Mesothelial cell of epicardium (in vitro differentiated cells): ENCODE measurements at places on chromosomes 1 and 21. TPM values are rescaled to one million over a fixed set of nuclear protein-coding genes. Genes with fewer than 3 reads are reported as not detected.
A peak's percentile ranks its signal among the peaks of the same experiment; 100 is the strongest.

DNA sequence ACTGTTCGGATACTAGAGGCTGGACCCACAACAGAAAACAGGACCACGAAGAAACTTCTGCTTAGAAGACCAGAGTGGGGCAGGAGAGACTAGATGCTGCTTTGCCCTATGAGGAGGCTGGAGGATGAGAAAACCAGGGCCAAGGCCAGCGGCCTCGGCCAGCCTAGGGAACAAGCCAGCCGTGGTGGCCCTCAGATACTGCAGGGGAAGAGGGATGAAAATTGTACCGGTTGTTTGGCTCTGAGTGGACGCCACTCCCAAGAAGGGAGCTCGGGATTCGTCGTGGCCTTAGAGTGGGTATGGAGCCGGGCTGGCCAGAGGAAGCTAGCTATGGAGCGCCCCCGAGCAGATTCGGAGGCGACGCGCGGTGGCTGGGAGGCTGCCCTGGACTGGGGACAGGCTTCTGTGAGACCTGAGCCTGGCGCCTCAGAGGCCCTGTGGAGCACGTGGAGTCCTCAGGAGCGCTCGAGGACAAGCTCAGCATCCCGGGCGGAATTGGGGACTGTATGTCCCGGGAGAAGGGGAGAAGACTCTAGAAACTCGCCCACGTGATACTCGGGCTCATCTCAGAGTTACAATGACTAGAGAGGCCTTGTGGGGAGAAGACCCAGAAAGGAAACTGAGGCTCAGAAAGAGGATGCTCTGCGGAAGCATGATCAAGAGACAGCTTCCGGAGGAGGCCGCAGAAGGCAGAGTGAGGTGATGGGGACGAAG, 2.8 kb downstream of the PRRX1 start:
- H3K4me1 ChIP-seq: peaks cover 44% of the 10 kb centered on the region
- H3K4me3 ChIP-seq: no peak overlapping the region
- H3K27ac ChIP-seq: no peak overlapping the region
- H3K27me3 ChIP-seq: peaks cover 100% of the 10 kb centered on the region
- H3K36me3 ChIP-seq: peaks cover 4% of the 10 kb centered on the region

DNA sequence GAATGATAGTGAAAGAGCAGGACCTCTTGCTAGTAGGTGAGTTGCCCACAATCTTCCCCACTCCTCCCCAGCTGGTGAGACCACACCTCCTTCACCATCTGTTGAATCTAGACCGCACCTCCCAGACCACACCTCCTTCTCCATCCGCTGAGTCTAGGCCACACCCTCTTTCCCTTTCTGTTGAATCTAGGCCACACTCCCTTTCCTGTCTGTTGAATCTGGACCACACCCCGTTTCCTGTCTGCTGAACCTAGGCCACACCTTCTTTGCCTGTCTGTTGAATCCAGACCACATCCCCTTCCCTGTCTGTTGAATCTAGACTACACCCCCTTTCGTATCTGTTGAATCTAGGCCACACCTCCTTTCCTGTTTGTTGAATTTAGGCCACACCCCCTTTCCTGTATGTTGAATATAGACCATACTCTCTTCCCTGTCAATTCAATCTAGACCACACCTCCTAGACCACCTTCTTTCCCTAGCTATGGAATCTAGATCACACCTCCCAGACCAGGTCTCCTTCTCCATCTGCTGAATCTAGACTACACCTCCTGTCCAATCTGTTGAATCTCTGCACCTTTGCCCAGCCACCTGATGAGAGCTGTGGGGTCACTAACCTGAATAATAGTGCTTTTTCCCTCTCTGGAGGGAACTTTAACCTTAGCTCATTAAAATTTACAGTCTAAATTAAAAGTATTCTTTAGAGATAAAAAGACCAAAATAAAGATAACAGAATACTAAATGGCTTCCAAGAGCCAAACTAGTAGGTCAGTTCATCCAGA, 116.3 kb downstream of the DAB1 start:
- H3K4me3 ChIP-seq: no peak overlapping the region
- H3K4me1 ChIP-seq: peaks cover 5% of the 10 kb centered on the region
- H3K27ac ChIP-seq: no peak overlapping the region
- peaks cover 2% of the 10 kb centered on the region for H3K27me3 ChIP-seq

GRCh38 chr1:10639775-10640578, 156.5 kb downstream of the CASZ1 start:
- peaks cover 27% of the 10 kb centered on the region for H3K27me3 ChIP-seq
- H3K27ac ChIP-seq: no peak overlapping the region
- peaks cover 14% of the 10 kb centered on the region for H3K4me1 ChIP-seq
- DNase-seq: no peak
- H3K4me3 ChIP-seq: peak overlapping the region; percentile 30

GRCh38 chr1:224435999-224436398, 1.4 kb upstream of the WDR26 start:
- H3K4me1 ChIP-seq: peaks cover 47% of the 10 kb centered on the region
- H3K27me3 ChIP-seq: no peaks in the 10 kb centered on the region
- H3K36me3 ChIP-seq: peaks cover 3% of the 10 kb centered on the region
- DNase-seq: no peak
- peak overlapping the region; percentile 98 for H3K27ac ChIP-seq
- peak overlapping the region; percentile 91 for H3K4me3 ChIP-seq

Gene PTPRU
- 143 to 151 TPM (median 145 TPM) in 3 replicates for total RNA-seq

GRCh38 chr1:33634806-33635205, 162.4 kb downstream of the ZSCAN20 start:
- DNase-seq: no peak
- H3K4me1 ChIP-seq: no peaks in the 10 kb centered on the region
- H3K4me3 ChIP-seq: no peak overlapping the region
- H3K27ac ChIP-seq: no peak overlapping the region
- no peaks in the 10 kb centered on the region for H3K36me3 ChIP-seq

- H3K27ac ChIP-seq: peak overlapping the region; percentile 83
- no peaks in the 10 kb centered on the region for H3K27me3 ChIP-seq
- no peak overlapping the region for H3K4me3 ChIP-seq
- H3K36me3 ChIP-seq: no peaks in the 10 kb centered on the region
- peaks cover 72% of the 10 kb centered on the region for H3K4me1 ChIP-seq
Observed at GRCh38 chr1:94110946-94111740, 9.8 kb downstream of the ABCA4 start.

GRCh38 chr1:223752721-223753515, 40.6 kb downstream of the CAPN2 start:
- no peaks in the 10 kb centered on the region for H3K27me3 ChIP-seq
- DNase-seq: no peak
- H3K4me1 ChIP-seq: peaks cover 8% of the 10 kb centered on the region
- H3K36me3 ChIP-seq: peaks cover 27% of the 10 kb centered on the region

- H3K27me3 ChIP-seq: peaks cover 10% of the 10 kb centered on the region
- H3K27ac ChIP-seq: no peak overlapping the region
- no peaks in the 10 kb centered on the region for H3K36me3 ChIP-seq
- peaks cover 6% of the 10 kb centered on the region for H3K4me1 ChIP-seq
- H3K4me3 ChIP-seq: no peak overlapping the region
- no peak for DNase-seq
Observed at GRCh38 chr1:160520999-160521398, 2.1 kb downstream of the SLAMF6 start.

- no peak overlapping the region for H3K4me3 ChIP-seq
- no peak for DNase-seq
- H3K4me1 ChIP-seq: peaks cover 10% of the 10 kb centered on the region
- H3K27me3 ChIP-seq: no peaks in the 10 kb centered on the region
Observed at GRCh38 chr1:84121360-84121759, 22.7 kb upstream of the PRKACB start.

GRCh38 chr1:16621300-16621658, 7.9 kb upstream of the NBPF1 start:
- no peak overlapping the region for H3K27ac ChIP-seq
- H3K36me3 ChIP-seq: peaks cover 12% of the 10 kb centered on the region
- DNase-seq: no peak
- H3K4me3 ChIP-seq: no peak overlapping the region
- no peaks in the 10 kb centered on the region for H3K27me3 ChIP-seq

DNA sequence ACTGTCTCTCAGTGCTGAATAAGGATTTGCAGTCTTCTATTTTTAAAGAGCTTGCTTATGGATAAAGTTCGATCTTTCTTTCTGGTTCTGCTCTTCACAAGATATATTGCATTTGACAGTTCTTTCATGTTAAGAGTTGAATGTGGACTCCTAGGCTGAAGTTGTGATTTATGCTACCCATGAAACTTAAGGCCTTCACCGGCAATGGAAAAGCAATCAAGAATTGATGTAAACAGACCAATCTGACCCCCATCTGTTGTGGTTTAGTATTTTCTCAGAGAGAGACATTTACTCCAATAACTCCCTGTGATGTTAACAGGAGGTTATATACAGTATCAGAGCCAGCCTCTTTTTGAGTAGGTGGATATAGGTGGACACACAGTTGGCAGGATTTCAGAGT, 165.8 kb downstream of the PAPPA2 start:
- no peaks in the 10 kb centered on the region for H3K27me3 ChIP-seq
- no peak overlapping the region for H3K27ac ChIP-seq
- H3K4me3 ChIP-seq: no peak overlapping the region
- H3K36me3 ChIP-seq: no peaks in the 10 kb centered on the region

DNA sequence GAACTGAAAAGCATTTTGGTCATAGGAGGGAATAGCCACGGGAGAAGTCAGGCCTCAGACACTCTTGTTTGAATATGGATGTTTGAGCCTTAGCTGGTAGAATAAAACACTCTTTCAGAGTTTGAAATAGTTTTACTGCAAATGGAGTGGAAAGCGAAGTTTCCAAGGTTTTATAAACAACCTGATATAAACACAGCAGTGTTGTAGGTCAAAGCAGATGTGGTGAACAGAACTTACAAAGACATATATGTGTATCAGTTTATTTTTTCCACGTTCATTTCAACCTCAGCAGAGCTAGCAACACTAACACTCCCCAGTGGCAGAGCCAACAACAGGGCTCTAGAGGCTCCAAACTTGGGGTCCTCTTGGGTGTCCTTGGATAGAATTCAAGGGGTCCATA, 89.9 kb downstream of the WLS start:
- no peak for DNase-seq
- no peak overlapping the region for H3K4me3 ChIP-seq
- H3K36me3 ChIP-seq: peaks cover 30% of the 10 kb centered on the region
- H3K27ac ChIP-seq: peak overlapping the region; percentile 97
- no peaks in the 10 kb centered on the region for H3K27me3 ChIP-seq

DNA sequence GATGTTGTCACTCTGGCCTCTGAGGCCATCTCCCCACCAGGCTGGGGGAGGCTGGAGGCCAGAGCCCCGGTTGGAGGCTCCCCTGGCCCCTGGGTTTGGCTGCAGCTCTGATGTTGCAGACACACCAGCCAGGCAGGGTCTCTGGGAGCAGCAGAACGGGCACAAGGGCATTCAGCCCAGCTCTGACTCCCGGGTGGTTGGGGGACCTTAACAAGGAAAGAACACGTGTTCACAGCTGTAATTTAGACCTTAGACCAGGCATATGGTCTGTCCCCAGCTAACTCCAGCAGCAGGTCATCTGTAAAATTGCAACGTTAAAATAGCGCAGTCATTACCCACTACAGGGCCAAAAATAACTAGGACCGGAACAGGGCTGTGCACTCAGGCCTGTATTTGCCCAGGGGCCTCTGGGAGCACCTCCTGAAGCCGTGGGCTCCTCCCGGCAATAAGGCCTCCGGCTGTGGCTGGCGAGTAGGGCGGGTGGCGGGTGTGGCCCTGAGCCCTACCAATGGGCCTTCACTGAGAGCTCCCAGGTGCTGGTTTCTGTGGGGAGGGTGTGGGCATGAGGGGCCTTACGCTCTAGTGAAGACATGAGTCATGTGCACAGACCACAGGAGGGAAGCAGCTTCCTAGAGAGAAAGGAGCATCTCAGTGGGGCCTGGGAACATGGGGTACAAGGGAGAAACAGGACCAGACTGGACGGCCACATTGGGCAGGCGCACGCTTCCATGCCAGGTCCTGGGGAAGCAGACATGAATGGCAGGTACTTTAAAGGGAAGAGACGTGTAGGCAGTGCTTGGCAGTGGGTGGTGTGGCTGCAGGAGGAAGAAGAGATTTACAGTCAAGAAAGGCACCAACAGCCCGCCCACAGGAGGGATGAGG, 6.1 kb downstream of the LDLRAP1 start:
- H3K4me3 ChIP-seq: no peak overlapping the region
- H3K4me1 ChIP-seq: peaks cover 18% of the 10 kb centered on the region
- no peak overlapping the region for H3K27ac ChIP-seq
- peaks cover 3% of the 10 kb centered on the region for H3K27me3 ChIP-seq

Gene GBP3
- total RNA-seq: 6.4 to 7.2 TPM (median 6.6 TPM) in 3 replicates

DNA sequence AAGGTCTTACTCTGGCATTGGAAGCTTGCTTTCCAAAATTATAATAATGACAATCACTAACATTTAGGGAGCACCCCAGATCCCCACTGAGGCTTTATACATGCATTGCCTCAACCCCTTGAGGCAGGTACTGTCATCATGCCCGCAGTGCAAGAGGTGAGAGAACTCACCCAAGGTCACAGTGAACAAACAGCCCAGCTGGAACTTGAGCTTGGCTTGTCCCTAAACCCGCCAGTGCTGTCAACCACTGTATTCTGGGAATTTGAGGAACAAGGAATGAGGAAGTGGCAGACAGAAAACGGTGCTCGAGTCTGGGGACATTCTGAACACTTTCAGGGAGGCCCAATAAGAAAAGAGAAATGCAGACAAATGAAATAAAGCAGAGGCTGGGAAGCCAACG, 34.6 kb upstream of the TLR5 start:
- no peak overlapping the region for H3K27ac ChIP-seq
- no peak for DNase-seq
- no peaks in the 10 kb centered on the region for H3K36me3 ChIP-seq

GRCh38 chr21:15850645-15851044, 120.9 kb downstream of the USP25 start:
- no peak overlapping the region for H3K4me3 ChIP-seq
- peaks cover 10% of the 10 kb centered on the region for H3K4me1 ChIP-seq
- no peaks in the 10 kb centered on the region for H3K27me3 ChIP-seq
- no peak overlapping the region for H3K27ac ChIP-seq
- no peak for DNase-seq

Gene SELP
- 0.49 to 0.65 TPM (median 0.61 TPM) in 3 replicates for total RNA-seq

- H3K27ac ChIP-seq: peak overlapping the region; percentile 60
- DNase-seq: peak; percentile 14
- H3K4me1 ChIP-seq: peaks cover 38% of the 10 kb centered on the region
- no peak overlapping the region for H3K4me3 ChIP-seq
Observed at GRCh38 chr1:229102741-229103391, 168.0 kb upstream of the RAB4A start.

GRCh38 chr1:234216116-234216703, 157.0 kb upstream of the COA6 start:
- H3K4me3 ChIP-seq: no peak overlapping the region
- H3K36me3 ChIP-seq: no peaks in the 10 kb centered on the region
- peaks cover 4% of the 10 kb centered on the region for H3K4me1 ChIP-seq
- H3K27me3 ChIP-seq: peaks cover 61% of the 10 kb centered on the region

Gene SPATC1L
- 27.5 to 28.1 TPM (median 27.6 TPM) in 3 replicates for total RNA-seq

Gene FAM177B
- not detected in 3 replicates for total RNA-seq

DNA sequence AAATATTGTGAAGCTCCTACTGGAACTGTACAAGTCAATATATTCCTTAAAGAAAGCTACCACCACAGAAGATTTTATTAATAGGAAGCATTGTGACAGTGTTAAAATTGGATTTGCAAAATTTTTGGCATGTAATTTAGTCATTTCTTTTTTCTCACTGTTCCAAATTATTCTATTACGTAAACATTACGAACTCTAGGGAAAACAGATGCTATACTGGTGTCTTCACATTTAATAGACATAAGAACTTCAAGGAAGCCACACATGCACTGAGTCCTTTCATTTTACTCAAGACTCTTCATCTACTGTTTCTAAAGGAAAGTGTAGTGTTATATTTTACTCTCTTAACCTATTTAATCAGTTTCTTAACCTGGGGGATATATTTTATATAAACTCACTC, 135.4 kb downstream of the HMCN1 start:
- H3K27ac ChIP-seq: no peak overlapping the region
- peaks cover 10% of the 10 kb centered on the region for H3K36me3 ChIP-seq
- DNase-seq: no peak
- no peak overlapping the region for H3K4me3 ChIP-seq
- H3K27me3 ChIP-seq: no peaks in the 10 kb centered on the region

Gene RAB7B
- 1.3 to 1.5 TPM (median 1.4 TPM) in 3 replicates for total RNA-seq

Gene ELOVL1
- 40.3 to 42.4 TPM (median 41.4 TPM) in 3 replicates for total RNA-seq

- H3K27me3 ChIP-seq: peaks cover 21% of the 10 kb centered on the region
- peak overlapping the region; percentile 85 for H3K4me3 ChIP-seq
- DNase-seq: no peak
Observed at GRCh38 chr1:226223786-226224244, 351 bp downstream of the MIXL1 start.
